Mucosa of gallbladder (tissue), 1 donor: ENCODE measurements at places on chromosomes 5 and 9. TPM values are rescaled to one million over a fixed set of nuclear protein-coding genes. Genes with fewer than 3 reads are reported as not detected.

S1PR3 gene
- total RNA-seq: 36.4 TPM

GHR gene
- total RNA-seq: 4.4 TPM

ACTBL2 gene
- not detected for total RNA-seq

SPATA31C1 gene
- not detected for total RNA-seq

- DNase-seq: peak; percentile 28
These were observed 13.5 kb upstream of the DHFR start for GRCh38 chr5:80668016-80668969.

DNA sequence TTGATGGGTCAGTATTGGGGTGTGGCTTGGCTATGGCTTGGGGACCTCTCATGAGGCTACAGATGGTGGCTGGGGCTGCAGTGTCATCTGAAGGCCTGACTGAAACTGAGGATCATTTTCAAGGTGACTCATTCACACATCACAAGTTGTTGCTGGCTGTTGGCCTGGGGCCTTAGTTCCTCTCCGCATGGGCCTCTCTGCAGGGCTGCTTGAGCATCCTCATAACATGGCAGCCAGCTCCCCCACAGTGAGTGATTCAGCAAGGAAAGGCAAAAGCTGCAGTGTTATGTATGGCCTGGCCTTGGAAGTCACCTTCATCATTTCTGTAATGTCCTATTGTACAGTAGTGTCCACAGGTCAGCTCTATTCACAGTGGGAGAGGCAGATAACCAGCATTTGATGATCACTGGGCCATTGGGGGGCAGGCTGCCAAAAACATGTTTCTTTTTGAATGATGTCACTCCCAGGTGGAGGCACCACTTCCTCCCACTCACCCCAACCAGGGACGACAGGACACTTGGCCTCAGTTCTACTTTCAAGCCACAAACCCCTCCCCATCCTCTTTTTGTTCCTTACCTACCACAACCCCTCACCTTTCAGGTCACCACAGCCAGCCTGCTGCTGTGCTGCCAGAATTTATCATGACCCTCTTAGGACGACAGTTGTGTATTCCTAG lies 14.4 kb downstream of the FGD3 start:
- no peak for DNase-seq

DNA sequence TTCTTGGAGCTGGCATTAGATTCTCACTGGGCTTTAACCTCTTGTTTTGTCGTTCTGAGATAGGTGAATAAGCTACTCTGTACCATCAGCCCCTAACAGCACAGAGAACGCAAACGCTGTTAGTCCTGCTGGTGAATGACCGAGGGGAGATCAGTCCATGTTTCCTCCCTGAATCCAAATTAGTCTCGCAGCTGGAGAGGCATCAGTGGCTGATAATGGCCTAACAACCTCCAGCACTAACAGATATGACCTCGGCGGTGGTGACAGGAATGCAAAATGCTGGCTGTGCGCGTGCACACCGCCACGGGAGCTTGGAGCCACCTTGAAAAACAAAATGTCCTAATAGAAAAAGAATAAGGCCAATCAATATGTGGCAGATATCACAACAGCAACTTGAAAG lies 77.6 kb upstream of the IRX1 start:
- DNase-seq: no peak

GRCh38 chr9:122389799-122390481 lies 19.1 kb downstream of the PTGS1 start:
- no peak for DNase-seq
